ENCODE measurements at places on chromosomes 2 and 18.

- no peak for DNase-seq
Observed at GRCh38 chr2:224930124-224930523, 112.1 kb downstream of the DOCK10 start.

GRCh38 chr2:45469314-45470099 lies 141.6 kb downstream of the SRBD1 start:
- DNase-seq = peak; percentile 80

GRCh38 chr18:55102958-55103456 lies 143.7 kb upstream of the CCDC68 start:
- DNase-seq = no peak

DNA sequence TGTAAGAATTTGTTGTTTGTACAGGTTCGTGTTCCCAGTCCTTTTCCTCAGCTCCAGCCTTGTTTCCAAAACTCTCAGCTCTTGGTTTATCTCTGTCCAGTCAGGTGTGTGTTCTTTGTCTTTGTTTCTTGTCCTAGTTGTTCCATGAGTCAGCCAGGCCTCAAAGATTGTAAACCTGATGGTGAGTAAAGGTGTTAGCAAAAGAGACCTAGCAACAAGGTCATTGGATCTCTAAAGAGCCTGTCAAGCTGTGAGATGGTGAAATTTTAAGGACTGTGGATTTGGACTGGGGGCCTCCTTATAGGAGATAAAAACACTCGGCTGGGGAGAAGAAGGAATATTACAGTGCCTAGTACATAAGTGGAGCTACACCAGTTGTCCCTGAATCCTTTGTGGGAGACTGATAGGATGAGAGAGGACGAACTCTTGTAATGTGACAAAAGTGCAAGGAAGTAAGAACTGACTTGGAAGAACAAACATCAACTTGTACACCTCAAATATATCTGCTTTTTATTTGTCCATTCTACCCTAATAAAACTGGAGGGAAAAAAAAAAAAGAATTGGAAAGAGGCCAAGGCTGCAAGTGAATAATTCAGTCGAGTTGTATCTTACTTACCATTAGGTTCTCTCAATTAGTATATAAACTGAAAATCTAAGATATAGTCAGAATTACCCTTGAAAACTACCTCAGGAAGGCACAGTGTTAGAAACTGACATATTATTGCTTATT lies 37.2 kb downstream of the ITGA6 start:
- DNase-seq = no peak

GRCh38 chr2:177246000-177246399 lies 18.5 kb downstream of the NFE2L2 start:
- DNase-seq = no peak

DNA sequence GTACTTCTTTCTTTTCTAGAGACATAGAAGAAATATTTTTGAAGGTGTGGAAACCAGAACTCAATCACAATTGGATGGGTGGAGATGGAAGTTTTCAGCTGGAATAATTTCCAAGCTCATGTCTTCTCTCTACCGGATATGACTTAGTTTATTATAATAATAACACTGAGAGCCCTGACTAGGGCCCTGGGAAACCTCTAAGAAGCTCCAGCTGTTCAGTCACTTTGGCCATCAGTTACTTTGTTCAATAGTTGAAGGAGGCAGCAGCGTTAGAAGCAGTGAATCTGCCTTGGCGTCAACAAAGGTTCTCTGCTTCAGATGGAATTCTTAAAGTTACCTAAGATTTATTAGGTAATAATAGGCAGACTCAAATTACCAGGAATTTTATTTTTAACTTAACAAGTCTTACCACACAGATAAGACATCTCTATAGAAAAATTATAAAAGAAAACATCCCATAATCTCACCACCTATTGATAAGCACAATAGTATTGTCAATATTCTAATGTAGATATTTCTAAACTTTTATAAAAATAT lies 293.8 kb upstream of the CHAC2 start:
- DNase-seq = no peak

DNA sequence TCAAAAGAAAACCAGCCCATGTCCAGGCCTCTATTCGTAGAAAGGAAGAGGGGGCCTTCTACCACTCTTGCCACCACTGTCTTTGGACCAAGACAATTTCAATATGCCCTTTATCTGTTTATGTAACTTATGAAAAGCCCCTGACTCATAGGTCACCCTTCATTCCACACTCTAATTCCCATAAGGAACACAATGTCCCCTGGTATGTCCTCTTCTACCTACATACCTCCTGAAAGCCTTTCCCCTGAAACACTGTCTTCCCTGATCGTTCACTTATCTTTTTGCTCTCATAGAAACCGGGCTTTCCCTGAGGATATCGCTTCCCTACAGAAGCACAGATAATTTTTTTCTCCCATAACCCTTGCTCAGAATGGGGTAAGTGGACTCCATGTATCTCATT lies 13.3 kb downstream of the EIF2AK3 start:
- DNase-seq = no peak

DNA sequence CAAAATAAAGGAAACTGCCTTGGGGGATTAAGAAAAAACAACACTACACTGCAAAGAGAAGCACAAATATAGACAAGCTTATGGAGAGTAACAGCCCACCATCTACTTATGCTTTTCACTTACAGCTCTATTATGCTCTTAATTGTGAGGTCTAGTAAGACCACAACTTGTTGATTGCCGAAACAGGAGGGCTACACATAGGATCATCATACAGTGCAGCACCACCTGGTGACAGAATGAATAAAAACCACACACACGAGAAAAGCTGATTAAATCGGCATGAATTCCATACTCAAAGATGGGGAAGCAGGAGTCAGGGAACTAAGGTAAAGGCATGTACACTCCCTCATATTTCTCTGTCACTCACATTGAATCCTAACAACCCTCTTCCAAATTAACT lies 259.2 kb downstream of the IKZF2 start:
- peak; percentile 10 for DNase-seq

DNA sequence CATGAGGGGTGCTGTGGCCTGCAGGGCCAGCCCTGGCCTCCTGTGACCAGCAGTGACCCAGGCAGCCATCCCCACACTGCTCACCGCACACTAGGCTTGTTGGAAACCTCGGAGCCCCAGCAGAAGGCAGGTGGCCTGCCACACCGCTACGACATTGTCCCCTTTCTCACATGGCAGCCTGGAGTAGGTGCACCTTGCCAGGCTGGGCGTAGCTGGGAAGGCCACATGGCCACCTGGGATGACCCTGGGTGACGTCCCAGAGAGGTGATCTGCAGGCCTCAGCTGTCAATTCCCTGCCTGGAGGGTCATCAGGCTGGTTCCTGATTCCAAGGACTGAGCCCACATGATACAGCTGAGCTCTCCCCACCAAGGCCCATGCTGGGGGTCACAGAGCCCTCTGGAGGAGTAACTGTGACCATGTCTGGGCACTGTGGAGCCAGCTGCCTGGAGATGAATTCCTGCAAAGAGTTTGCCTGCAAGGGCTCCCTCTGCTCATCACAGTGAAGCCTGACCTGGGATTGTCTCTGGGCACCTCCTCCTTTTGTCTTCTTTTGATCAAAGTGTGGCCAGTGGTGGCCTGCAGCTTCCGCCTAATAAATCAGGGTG lies 119.6 kb upstream of the OTOS start:
- no peak for DNase-seq

Data from NCI-H345 (cell line).